ENCODE measurements at places on chromosomes 5 and 9.
A peak's percentile ranks its signal among the peaks of the same experiment; 100 is the strongest.

DNA sequence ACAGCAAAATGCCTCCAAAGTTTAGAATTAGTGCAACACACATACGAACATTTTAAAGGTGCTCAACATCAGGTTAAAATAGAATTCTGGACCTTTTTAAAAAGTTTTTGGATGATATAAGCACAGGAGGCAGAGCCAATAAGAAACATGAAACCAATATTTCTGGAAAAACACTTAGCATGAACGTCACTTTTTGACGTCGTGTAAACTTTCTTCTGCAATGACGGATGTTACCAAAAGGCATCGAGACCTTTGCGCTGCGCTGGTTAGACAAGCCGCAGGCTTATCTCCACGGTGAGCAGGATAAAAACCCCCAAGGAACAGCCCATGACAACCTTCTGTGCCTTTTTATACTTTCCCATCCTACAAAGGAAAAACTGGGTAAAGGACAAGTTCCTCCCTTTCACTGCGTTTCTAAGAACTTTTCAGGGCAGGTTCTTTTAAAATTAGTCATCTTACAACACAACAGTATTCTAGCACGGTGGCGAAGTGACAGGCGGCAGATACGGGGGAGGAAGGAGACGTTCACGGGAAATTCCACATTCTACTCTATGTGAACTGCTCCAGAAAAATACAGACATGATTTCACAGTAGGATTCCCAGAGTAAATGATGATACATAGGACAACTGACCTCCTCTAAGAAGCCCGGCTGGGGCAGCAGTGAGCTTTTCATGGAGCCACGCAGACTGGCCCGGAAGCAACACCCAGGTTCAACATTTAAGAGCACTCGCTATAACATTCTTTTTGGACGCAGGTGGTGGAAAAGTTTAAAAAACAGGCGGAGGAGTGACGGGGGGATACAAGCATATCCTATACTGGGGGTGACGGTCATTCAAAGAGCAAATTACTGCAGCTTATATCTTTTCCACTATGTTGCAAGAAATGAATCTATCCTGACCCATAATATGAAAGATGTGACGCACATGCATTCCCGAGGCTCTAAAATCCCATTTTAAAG, 52.4 kb downstream of the USP20 start:
- DNase-seq = peak; percentile 76

- DNase-seq = no peak
These were observed 73.0 kb downstream of the KCNIP1 start for GRCh38 chr5:170576602-170577535.

DNA sequence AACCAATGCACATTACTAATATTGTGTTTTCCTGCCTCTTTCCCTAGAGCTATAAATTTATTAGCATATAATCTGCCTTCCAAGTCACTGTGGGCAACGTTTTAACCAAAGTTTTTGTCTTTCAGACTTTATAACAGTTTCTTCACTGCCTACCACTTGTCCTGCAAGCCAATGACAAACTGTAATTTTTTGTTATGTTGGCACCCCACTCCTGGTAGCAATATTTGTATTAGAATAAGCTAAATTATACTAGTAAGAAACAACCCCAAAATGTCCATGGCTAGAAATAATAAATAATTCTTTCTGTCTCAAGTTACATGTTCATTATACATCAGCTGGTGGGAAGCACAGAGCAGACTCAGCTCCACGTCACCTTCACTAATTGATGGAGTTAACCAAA, 51.7 kb downstream of the ATPSCKMT start:
- DNase-seq = no peak

- DNase-seq = no peak
These were observed 103.2 kb downstream of the CTNND2 start for GRCh38 chr5:11801061-11801460.

- peak; percentile 29 for DNase-seq
These were observed 439 bp downstream of the SSBP2 start for GRCh38 chr5:81750308-81751008.

DNA sequence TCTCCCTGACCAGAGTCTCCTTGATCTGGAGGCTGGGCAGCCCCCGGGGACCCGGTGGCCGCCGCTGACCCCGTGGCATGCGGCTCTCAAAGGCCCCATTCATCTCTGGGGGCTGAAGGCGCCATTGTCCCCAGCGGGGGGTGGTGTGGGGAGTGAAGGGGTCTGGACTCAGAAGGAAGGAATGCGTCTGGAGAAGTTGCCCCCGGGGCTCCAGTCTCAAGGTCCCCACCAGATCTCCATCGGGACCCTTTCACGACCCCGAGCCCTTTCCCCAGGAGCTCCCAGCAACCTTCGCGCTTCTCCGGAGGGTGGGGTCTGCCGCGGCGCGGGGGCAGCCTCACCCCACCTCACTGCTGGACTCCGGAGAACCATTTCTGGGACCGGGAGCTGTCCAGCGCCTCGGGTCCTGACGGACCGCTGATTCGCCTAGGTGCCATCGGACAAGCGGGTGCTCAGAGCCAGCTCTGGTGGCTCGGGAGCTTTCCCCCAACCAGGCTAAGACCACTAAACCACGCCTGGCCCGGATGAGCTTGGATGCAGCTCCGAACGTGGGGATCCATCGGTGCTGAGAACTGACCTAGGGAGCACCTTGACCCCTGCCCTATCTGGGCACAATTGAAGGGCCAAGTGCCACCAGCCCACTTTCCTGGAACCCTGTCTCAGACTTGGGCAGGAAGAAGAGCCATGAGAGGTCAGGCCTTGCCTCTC, 5.1 kb upstream of the PCDH1 start:
- no peak for DNase-seq

- no peak for DNase-seq
These were observed 6.7 kb downstream of the TXN start for GRCh38 chr9:110249603-110250002.

DNA sequence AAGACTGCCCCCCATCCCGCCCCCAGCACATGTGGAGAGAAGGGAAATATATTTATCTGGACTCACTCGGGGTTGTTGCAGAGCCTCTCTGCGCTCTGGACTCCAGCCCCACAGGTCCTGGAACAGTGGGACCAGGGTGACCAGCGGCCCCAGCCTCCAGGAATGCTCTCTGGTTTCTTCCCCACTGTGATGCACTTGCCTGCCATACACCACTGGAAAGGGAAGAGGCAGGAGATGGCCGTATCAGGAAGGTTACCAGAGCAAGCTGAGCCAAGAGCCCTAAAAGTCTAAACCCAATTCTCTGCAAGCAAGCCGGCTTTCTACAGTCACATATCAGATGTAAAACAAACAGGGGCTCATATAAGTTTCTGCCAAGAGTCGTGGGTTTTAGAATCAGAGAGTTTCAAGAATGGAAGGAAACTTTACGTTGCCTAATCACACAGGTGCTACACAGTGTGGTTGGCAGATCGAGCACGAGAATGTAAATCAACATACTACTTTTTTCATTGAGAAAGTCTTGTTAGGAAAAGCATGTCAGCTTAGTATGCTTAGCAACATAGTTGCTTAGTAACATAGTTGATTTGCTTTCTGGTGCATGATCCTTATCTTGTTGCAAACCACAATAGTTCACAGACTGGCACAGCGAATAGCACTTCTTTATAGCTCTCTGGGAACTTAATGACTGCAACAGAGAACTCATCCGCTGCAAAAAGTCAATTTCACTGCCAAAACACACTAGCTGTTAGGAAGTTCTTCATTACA, 201.2 kb downstream of the TARS1 start:
- no peak for DNase-seq

All from CD14-positive monocyte (primary cell).